ENCODE measurements at places on chromosomes 5 and 9. TPM values are rescaled to one million over a fixed set of nuclear protein-coding genes. Genes with fewer than 3 reads are reported as not detected.
A peak's percentile ranks its signal among the peaks of the same experiment; 100 is the strongest.

GRCh38 chr5:124262991-124263571, 483.4 kb downstream of the ZNF608 start:
- no peak for DNase-seq

- no peak for DNase-seq
Observed at GRCh38 chr5:104053353-104053649, 490.7 kb upstream of the NUDT12 start.

DNA sequence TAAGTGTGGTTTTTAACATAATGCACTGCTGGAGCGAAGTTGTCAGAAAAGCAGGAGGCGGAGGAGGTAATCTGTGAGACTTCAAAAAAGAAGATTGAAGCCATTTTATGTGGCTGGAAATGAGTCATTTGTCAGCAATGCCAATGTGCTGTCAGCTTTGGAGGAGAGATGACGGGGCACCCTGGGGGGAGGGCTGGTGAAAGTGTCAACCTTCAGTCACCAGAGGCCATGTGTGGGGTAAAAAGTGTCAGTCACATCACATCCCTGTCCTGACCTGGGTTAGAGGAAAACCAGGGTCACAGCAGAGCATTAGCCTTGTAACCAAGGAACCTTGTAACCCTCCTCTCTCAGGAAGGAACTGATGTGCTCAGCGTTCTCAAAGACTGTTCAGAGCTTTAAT, 59.1 kb downstream of the TLR4 start:
- no peak for DNase-seq

DNA sequence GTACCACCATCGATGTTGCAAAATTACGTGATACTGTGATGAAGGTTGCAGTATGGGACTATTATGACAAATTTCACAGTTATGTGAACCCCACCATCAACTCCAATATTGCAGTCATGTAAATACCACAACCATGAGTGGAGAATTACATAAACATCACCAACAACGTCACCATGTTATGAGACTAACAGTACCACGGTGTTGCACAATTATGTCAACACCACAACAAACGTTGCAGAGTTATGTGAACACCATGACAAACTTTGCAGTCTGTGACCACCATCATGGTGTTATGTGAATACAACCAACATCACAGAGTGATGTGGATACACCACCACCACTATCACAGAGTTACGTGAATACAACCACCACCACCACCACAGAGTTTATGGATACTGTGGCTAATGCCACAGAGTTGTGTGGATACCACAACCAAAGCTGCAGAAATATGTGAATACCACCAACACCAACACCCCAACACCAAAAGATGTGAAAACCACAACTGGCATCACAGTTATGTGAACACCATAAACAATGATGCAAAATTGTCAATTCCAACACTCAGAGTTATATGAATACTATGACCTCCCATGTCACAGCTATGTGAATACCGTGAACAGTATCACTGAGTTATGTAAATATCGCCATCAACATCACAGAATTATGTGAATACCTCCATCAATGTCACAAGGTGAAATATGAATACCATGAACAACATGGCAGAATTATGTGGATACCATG, 62.4 kb downstream of the SHC3 start:
- DNase-seq, result no peak

DNA sequence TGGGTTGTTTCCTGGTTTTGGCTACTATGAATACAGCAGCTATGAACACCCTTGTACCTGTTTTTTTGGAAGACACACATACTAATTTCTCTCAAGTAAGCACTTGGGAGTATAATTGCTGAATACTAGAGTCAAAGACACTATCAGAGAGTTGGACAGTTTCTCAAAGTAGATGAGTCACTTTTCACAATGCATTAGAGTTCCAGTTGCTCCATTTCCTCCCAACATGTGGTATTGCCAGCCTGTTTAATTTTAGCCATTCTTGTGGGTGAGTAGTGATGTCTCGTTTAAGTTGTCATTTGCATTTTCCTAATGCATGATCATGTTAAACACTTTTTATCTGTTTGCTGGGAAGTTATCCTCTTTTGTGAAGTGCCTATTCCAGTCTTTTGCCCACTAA, 81.6 kb upstream of the GDNF start:
- no peak for DNase-seq

OSTF1 gene
- polyA plus RNA-seq, result 15.0 TPM

C5orf52 gene
- not detected for polyA plus RNA-seq

DNA sequence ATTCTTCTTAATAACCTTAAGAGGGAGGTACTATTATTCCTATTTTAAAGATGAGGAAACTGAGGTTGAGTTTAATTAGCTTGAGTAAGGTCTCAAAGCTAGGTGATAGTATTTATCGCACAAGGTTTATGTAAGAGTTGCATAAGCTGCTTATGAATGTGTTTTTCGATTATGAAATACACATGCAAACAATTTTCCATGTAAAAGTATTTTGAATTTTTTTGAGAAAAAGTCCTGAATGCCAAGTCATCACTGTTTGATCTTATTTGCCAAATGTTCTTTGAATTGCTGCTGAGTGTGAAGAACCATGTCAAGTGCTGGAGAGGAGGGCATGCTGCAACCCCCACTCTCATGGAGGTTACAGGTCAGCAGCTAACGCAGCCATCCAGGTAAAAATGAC, 174.4 kb downstream of the CARTPT start:
- no peak for DNase-seq

DNA sequence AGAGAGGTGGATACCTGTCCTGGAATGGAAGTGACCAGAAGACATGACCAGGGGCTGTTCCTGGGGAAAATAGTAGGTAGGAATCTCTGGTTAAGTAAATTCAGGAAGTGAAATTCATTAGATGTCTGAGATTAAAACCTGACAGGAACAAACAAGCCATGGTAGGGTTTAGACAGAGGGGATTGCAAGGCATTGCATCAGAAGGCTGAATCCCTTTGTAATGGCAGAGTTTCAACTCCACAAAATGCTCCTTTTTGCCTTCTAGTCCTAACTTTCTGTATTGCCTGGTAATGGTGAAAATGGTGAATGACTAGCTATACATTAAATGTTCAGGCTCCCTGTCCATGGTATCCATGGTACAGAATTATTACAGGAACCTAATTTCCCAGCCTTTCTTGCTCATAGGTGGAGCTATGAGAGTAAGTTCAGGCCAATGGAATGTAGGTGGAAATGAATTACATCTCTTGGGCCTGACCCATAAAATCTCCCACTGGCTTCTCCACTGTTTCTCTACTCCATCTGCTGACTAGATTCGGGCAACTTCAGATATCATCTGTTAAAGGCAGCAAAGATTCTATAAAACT, 113.4 kb upstream of the CNTLN start:
- DNase-seq, result no peak

- no peak for DNase-seq
Observed at GRCh38 chr5:40383749-40384651, 295.7 kb upstream of the PTGER4 start.

CEP72 gene
- 10.6 TPM for polyA plus RNA-seq

DNA sequence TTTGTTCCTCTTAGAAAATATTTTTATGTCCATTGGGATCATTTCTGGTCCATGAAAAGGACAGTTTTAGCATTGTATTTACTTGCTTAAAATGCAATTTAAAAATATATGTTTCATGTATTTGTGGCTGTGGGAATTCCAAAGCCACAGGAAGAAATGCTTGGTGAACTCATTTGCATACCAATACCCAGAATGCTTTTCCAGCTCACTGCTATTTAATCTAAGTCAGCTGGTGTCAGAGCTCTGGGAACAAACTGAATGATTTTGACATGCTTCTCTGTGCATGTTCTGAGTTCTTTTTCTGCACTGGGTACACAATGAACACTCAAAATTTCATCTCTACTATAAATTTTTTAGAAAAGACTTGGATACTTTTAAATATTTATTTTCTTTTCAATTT, 482.8 kb upstream of the ARRDC3 start:
- no peak for DNase-seq

- DNase-seq, result no peak
Observed at GRCh38 chr5:7186818-7187217, 209.1 kb upstream of the ADCY2 start.

GRCh38 chr5:72268753-72269410, 51.2 kb downstream of the MRPS27 start:
- no peak for DNase-seq

- no peak for DNase-seq
Observed at GRCh38 chr5:138224712-138225111, 11.6 kb upstream of the CDC23 start.

DNA sequence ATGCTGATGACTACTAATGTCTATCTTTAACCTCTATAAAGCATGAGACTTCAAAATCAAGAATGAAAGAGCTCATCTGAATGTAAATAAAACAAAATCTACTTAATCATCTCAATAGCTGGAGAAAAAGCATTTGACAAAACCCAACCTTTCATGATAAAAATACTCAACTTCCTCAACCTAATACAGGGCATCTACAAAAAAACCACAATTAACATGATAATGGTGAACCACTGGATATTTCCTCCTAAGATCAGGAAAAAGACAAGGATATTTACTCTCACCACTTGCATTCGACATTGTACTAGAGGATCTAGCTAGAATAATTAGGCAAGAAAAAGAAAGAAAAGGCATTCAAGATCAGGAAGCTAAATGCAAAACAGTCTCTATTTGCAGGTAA, 49.3 kb downstream of the FAM169A start:
- no peak for DNase-seq

DNA sequence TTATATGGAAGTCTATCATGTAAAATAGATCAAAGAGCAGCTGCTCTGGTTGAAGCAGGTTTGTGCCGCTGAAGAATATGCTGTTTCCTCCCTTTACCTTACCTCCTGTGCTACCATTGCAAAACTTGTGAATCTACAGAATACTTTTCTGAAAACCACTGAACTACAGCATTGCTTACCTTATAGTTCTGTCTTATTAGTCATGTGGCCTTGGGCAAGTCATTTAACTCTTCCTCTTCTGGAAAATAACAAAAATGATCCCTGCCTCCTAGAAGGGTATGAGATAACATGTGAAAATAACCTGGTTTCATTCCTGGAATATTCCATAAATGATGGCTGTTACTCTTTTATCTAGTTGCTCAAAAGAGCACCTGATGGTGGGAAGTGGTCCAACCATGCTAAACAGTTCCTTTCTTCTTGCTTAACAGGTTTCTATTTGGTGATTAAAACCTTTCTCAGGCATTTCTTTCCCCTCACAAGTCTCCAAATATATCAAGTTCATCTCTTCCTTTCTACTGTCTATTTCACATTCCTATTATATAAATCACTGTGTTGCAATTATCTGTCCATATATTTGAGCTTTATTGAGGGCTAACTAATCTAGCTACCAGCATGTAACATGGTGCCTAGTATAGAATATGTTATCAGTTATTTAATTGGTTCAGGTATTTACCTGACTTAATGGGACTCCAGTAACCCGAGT, 15.0 kb downstream of the TRIM32 start:
- no peak for DNase-seq

DNA sequence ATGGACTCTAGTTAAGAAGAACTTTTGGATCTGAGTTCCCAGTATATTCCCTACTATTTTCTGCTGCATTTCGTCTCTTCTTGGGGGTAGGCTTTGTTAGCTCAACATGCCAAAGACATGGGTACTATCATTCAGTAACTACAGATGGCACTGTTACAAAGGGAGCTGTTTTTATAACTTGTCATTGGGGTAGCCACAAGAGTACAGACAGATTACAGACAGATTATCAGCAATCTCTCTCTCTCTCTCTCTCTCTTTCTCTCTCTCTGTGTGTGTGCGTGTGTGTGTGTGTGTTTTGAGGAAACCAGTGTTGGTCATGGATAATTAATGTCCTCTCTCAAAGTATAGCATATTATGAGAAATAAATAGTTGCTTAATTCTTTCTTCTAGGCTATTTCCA, 116.1 kb downstream of the WDR70 start:
- peak; percentile 30 for DNase-seq

- no peak for DNase-seq
Observed at GRCh38 chr5:9698125-9698826, 68.1 kb upstream of the TAS2R1 start.

DNA sequence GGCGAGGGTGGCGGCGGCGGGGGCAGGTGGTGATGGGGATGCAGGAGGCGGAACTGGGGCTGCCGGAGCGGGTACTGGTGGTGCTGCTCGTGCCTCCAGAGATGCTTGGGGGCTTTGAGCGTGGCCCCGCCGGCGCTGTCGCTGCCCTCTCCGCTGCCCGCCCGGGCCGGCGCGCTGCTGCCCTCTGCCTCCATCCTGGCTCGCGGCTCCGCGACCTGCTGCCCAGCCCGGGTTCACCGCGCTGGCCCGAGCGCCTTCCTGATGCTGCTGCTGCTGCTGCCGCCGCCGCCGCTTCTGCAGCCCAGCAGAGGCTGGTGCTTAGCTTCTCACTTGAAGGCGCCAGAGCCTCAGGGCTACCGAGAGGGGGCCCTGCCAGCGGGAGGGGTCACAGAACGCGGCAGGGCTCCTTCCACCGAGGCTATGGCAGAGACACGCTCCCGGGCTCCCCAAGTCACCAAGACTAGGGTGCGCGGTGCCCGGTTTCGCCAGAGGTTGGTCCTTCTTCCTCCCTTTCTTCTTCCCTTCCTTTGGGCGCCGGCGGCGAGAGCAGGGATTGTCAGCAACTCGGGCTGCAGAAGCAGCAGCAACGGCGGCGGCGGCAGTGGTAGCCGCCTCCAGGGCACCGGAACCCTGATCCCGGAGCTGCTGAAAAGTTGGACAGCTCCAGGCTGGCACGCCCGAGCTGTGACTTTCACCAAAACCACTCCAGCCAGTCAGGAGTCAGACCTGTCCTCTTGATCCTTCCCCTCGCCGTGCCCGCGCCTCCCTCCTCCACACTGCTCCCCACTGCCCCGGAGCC, at the start of gene PDE4D:
Gene PDE4D (minus strand): TSS at position 298 of the 799 bp plus-strand sequence.
- DNase-seq, result peak; percentile 22

GRCh38 chr5:9278921-9279603, 266.8 kb downstream of the SEMA5A start:
- DNase-seq, result no peak

DNA sequence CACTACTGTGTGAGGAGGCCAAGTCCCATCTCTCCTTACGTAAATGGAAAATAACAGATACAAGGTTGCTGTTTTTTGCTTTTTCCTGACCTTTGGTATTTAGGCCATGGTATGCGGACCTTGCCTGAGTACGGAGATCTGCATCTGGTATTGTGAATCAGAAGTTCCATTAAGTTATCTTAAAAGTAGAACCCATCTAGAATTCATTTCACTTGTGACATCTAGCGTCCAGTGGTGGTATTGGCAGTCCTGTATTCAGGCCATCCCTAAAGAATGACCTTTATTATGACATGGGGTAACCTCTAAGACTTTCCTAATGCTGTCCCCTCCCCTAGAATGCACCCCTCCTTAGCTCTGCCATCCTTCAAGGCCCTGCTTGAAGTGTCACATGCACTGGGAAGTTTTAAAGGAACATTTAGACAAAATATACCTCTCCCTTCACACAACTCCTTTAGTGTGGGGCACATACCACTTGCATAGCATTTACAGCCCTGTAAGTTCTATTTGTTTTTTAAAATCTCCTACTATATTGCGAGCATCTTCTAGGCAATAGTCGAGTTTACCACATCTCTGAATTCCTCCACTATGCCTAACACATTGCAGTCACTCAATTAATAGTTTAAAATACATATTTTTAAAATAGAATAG, 1.9 kb upstream of the SPDL1 start:
- peak; percentile 43 for DNase-seq

DNA sequence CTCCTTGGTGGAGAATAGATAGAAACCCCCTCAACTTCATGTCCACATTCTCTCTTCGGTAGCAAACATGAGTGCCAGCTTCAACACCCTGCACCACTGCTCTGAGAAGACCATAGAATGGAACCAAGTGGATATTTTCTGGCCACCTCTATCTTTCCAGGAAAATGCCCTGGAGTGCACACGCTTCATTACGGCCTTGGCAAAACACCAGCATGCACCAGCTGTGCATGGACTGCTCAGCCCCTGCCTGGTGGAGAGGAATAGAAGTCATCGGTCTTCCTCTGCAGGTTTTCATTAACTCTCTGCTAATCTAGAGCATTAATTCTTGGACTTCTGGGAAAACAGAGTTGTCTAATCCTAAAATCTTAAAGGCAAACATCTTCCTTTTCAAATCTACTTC, 211.6 kb upstream of the TMEM161B start:
- no peak for DNase-seq
